Thoracic aorta endothelial cell (primary cell): ENCODE measurements at places on chromosomes 11 and 22. TPM values are rescaled to one million over a fixed set of nuclear protein-coding genes. Genes with fewer than 3 reads are reported as not detected.

The ISX gene
- total RNA-seq: not detected in 2 replicates

The SAA1 gene
- not detected in 2 replicates for total RNA-seq

The POLD4 gene
- total RNA-seq: 37.9 and 45.9 TPM in 2 replicates

The CASP5 gene
- total RNA-seq: 0.72 TPM in 1 of 2 replicates, not detected in the other

The CCDC157 gene
- 0.93 and 1.7 TPM in 2 replicates for total RNA-seq

The SART1 gene
- total RNA-seq: 30.9 and 35.9 TPM in 2 replicates

The GVQW3 gene
- total RNA-seq: 2.2 and 2.8 TPM in 2 replicates

The POTEH gene
- total RNA-seq: not detected in 2 replicates

The MS4A12 gene
- total RNA-seq: not detected in 2 replicates

The PATE2 gene
- 0.13 and 0.50 TPM in 2 replicates for total RNA-seq
